ENCODE measurements at places on chromosomes 13 and 19.
A peak's percentile ranks its signal among the peaks of the same experiment; 100 is the strongest.

DNA sequence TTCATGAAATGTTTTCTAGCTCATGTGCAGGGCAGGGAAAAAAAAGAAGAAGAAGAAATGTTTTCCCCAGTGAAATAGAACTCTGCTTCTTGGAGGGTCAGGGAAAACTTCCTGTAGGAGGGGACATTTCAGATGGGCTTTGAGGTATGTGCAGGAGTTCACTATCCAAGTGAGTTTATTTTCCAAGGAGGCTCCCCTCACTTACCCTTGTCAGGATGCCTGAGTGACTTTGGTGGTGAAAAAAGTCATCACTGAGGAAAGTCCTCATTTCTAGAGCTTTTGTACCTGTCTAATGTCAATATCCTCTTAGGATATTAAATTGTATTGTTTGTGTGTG lies 656 bp upstream of the C3 start:
- DNase-seq = no peak

GRCh38 chr19:45492627-45493470 lies 4.0 kb downstream of the RTN2 start:
- DNase-seq = no peak

GRCh38 chr19:45973553-45974338 lies at the start of gene NOVA2:
TSS of gene NOVA2 (minus strand) at chr19:45973865. CDS start at chr19:45973351, 514 bp downstream.
- no peak for DNase-seq

GRCh38 chr13:83753912-83754624 lies 128.2 kb downstream of the SLITRK1 start:
- DNase-seq = no peak

GRCh38 chr19:35729021-35729420 lies 11.2 kb downstream of the KMT2B start:
- DNase-seq = no peak

DNA sequence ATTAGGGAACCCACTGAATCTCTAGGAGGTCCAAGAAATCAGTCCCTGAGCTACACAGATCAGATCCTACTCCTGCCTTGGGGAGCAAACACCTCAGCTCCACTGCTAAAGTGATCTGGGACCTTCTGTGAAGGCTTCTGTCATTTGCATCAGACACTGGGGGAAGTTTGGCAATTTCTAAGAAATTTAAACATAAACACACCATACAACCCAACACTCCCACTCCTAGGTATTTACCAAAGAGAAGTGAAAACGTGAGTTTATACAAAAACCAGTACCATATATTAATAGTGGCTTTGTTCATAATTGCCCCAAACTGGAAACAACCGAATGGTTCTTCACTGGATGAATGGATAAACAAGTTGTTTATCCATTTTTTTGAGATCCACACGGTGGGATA lies 7.3 kb upstream of the TYROBP start:
- DNase-seq = no peak

DNA sequence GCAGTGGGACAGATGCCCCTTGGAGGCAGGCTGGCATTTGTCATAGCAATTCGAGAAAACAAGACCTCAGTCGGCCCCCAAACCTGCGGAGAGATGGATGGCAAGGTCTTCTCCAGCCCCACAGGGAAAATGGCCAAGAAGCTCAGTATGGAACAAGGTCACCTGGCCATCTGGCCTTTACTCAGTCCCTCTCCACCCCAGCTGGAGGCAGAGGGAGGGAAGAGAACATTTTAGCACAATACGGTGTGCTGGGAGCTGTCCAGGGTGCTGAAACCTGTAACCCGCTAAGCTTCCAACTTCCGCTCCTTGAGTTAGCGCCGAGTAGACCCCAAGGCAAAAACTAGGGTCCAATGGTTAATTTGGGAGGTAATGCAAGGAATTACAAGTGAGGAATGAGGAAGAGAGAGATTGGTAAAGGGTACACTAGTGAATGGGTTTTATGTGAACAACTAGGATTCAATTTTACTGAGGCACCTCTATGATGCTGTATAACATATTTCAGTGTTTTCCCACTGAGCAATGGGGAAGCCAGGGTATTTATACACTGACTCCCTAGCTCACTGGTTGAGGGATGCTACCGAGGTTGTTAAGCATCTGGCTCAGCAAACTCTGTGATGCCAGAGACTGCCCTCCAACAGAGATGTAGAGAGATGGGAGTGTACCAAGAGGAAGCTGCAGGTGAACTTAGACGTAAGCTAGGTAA lies 64.3 kb downstream of the CACNA1A start:
- DNase-seq = peak; percentile 10

DNA sequence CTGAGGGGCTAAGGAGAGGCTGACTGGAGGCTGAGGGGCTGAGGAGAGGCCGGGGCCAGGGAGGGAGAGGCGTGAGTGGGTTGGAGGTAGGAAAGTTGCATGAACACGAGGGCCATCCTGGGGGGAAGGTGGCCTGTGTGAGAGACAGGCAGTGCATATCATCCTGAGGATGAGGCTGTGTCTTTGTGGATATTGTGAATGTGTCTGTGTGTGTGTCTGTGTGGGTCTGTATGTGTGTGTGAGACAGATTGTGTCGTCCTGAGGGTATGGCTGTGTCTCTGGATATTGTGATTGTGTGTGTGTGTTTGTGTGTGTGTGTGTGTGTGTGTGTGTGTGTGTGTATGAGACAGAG lies 422 bp downstream of the ZNF71 start:
- peak; percentile 64 for DNase-seq

- no peak for DNase-seq
These were observed 6.6 kb downstream of the NDUFB7 start for GRCh38 chr19:14565298-14565679.

DNA sequence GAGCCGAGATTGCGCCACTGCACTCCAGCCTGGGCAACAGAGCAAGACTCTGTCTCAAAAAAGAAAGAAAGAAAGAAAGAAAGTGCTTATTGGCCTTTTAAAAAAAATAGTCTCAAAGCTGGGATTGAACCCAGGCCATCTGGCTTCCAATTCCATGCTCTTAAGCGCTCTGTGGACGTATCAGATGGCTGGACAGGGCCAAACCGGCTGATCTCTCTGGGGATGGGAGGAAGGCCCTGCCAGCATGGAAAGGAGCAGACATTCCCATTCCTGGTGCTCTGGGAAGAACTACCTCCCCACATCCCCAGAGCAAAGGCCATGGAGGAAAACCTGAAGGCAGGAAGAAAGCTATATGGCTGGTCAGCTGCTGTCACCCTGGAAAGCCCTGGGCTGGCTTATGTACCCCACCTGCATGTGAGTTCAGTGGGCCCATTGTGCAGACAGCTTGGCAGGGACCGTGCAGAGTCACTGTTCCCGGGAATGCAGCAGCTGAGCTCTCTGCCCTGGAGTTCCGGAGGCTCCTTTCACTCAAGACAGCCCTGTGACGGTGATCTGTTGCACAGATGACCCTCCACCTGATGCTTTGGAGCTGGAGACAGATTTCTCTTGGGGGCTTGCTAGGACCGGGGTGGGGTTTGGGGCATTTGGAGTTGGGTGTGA lies 84.3 kb downstream of the SIPA1L3 start:
- DNase-seq = no peak

DNA sequence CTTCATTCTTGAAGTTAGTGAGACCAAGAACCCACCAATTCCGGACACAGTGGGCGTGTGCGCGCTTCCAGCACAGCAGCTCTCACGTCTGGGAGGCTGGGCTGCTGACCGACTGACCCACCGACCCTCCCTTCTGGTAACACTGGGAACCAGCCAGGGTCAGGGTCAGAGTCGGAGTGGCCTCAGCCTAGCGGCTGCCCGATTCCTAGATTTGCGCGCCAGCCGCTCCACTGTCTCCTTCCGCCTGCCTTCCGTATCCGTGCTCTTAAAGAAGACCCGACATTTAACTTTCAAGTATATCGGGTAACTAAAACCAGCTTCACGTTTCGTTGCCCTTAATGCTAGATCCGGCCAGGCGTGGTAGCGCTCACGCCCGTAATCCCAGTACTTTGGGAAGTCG lies 41.1 kb downstream of the SERP2 start:
- DNase-seq = no peak

DNA sequence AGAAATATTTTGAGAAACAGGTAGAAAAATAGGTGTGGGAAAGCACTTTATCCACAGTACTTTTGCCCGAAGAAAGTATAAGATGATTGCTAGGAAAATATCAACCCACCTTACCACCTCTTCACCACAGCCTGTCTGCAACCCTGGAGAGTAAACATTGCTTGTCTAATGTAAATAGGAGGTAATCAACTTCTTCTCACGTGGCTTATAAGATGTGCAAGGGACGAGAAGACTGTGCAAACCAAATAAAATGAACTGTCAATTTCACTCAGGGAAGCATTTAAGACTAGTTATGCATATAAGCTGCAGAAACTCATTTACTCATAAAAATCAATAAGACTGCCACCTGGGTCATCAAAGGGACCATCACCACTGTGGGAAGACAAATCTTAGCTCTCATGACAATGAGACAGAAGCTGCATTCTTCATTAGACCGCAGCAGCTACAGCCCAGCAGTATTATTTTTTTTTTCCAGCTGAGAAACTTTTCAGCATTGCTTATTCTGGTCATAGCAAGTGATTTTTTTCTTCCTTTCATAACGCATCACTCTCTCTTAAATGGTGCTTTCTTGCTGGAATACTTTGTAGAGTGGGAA lies 807.7 kb upstream of the GPC6 start:
- DNase-seq = no peak
